Activated CD4-positive, alpha-beta T cell treated with anti-CD3 and anti-CD28 coated beads, Interleukin-2, Interleukin-6, amounts not matched to agents 100 ng/mL and 50 ng/mL, durations not matched to agents 16 hours and 8 hours (primary cell): ENCODE measurements at places on chromosomes 5 and 9.

- DNase-seq, result no peak
Observed at GRCh38 chr9:87269296-87270176, 228.1 kb upstream of the DAPK1 start.

- no peak for DNase-seq
Observed at GRCh38 chr9:123784518-123784917, 145.4 kb downstream of the DENND1A start.

- DNase-seq, result peak; percentile 34
Observed at GRCh38 chr9:127589955-127590370, 22.1 kb upstream of the STXBP1 start.

DNA sequence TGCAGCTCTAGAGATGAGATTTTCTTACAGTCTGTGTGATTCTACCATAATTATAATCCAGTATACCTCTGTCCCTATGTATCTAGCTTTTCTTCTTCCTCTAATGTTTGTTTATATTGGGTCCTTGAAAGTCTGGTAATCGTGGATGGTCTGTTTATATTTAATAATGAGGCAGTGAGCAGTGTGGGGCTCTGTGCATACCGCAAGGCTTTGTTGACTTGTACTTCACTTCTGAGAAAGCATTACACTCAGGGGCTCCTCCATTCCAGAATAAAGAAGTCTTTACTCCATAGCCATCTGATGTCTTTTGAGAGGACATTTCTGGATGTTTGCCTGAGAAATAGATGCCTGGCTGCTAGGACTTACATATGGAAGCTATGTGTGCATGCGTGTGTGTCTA is 4.5 kb upstream of the MPDZ start:
- DNase-seq, result no peak

DNA sequence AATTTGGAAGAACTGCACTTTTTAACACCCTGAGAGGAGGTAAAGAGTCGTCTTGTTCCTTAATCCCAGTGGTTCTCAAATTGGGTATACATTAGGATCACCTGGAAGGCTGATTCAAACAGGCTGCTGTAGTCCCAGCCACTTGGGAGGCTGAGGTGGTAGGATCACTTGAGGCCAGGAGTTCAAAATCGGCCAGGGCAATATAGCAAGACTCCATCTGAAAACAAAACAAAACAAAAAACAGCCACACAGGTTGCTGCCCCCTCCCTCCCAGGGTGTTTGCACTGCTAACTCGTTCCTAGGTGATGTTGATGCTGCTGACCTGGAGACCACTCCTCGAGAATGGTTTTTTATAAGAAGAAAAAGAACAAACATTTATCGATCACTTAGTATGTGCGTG is 1.5 kb upstream of the TBC1D9B start:
- no peak for DNase-seq

GRCh38 chr5:24222876-24223275 is 421.9 kb downstream of the CDH10 start:
- DNase-seq, result no peak

- DNase-seq, result no peak
Observed at GRCh38 chr5:145178641-145179523, 656.3 kb downstream of the PRELID2 start.

DNA sequence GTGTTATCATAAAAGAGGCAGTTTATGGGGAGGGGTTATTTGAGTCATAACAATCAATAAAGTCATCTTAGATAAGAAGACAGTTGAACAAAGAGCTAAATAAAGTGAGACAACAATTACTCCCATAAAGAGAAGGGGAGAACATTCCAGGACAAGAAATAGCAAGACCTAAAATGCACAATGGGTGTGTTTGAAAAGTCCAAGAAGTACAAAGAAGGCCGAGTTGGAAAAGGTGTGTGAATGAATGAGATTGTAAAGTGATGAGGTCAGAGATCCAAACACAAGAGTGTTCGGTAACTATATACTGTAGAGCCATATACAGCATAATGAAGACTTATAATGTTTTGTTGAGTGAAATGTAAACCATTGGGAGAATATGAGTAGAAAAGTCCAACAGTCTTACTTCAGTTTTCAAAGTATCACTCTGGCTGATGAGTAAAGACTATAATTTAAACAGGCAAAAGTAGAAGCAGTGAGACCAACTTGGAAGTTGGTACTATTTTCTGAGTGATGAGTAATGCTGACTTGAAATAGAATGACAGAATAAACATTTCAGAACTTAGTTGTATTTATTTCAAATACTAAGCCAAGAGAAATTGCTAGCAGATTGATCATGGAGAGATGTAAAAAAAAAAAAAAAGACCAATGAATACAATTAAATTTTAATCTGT is 868.7 kb upstream of the CDH9 start:
- DNase-seq, result no peak

DNA sequence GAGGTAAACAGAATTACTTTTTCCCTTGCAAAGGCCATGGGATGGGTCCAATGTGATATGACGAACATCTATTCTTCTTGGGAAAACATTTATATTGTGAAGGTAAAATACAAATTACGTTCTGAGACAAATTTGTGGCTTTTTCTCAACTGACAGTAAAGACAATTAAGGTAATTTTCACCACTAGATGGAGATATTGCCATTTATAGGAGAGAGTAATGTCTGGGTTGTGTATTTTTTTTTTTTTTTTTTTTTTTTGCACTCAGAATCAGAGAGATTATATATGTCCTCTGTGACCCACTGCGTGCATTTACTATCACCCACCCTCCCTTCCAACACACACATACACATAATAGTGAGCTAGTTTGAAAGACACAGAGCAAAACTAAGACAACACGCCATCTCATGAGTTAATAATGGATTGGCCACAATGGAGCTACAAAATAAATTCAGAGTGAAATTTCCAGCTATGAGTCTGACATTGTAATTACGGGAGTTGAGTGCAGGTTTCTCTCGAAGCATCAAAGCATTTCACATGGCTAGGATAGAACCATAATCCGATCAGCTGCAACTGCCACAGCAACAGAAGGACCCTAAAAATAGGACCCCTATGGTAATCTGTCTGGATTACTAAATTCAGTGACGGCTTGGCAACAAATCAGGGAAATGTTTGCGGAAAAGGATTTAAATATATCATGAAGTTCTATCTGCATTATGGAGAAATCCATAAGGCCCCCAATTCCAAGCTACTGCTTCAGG is 49.2 kb downstream of the ANXA1 start:
- DNase-seq, result peak; percentile 49

DNA sequence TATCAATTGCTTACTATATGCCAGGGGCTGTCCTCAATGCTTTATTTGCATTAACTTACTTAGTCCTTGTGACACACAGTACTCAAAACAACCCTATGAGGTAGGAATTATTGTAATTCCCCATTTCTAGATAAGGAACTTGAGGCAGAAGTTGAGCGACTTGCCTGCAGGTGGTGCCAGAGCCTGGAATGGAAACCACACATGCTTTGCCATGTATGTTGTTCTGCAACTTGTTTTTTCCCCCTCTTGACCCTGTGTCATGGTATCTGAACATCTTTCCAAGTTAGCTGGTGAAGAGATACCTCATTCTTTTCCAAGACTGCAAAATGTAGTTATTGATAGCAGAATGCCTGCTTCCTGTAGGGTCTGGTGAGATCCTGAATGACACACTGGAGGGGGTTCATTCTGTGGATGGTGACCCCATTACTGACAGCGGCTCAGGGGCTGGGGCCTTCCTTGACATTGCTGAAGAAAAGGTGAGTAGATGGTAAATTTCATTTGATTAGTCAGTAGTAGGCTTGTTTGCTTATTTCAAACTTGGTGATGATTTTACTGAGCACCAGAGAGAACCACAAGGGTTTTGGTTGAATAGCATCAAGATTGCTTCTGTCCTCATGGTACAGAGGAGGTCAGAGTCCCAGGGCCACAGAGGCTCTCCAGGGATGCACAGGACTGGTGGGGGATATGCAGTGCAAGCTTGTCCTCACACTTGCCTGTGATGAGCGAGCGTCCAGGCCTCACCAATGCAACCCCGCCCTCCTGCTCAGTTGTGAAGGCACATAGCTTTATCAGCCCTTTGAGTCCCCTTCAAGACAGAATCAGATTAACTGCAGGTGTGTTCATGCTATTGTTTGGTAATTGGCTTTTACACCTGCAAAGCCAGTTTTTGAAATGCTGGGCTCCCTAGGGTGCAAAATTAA is 57.0 kb downstream of the COL15A1 start:
- DNase-seq, result peak; percentile 58

GRCh38 chr5:142669477-142669876 is 16.4 kb downstream of the FGF1 start:
- no peak for DNase-seq

DNA sequence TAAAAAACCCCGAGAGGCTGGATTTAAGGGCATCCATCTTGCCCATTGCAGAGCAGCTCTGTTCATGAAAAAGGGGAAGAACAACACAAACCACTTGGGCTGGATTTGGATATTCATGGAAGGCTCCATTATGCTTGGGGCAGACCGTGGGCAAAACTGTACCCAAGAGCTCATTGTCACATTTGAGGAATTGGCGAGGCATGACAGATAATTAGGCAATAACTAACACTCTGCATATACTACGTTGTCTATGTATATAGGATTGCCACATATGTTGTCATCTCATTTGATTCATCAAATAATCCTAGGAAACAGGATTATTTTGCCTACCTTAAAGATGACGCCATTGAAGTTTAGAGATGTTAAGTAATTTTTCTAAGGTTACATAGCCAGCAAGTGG is 255.4 kb downstream of the SMARCA2 start:
- no peak for DNase-seq

GRCh38 chr9:14731294-14731981 is 8.9 kb upstream of the CER1 start:
- no peak for DNase-seq

GRCh38 chr5:80934751-80935150 is 25.4 kb upstream of the RASGRF2 start:
- no peak for DNase-seq

- DNase-seq, result no peak
Observed at GRCh38 chr5:167967494-167968177, 323.8 kb upstream of the WWC1 start.

GRCh38 chr5:177539411-177539810 is 15.0 kb downstream of the FAM193B start:
- DNase-seq, result no peak

DNA sequence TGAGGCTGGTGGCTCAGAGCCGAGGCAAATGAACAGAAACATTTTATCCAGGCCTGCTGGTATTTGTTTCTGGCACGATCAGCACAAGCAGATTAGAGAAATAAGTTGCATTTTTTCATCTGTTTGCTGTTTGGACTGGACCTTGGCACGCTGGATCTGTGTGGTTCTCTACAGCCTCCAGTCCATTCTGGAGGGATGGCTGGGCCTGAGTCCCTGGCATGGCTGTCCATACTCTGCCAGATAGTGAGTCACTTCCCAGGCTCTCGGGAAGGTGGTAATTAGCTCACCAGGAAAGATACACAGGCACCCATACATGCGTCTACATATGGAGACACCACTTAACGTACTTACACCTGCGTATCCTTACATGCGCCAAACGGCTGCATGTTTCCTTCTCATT is 78.6 kb downstream of the SPRY4 start:
- no peak for DNase-seq

DNA sequence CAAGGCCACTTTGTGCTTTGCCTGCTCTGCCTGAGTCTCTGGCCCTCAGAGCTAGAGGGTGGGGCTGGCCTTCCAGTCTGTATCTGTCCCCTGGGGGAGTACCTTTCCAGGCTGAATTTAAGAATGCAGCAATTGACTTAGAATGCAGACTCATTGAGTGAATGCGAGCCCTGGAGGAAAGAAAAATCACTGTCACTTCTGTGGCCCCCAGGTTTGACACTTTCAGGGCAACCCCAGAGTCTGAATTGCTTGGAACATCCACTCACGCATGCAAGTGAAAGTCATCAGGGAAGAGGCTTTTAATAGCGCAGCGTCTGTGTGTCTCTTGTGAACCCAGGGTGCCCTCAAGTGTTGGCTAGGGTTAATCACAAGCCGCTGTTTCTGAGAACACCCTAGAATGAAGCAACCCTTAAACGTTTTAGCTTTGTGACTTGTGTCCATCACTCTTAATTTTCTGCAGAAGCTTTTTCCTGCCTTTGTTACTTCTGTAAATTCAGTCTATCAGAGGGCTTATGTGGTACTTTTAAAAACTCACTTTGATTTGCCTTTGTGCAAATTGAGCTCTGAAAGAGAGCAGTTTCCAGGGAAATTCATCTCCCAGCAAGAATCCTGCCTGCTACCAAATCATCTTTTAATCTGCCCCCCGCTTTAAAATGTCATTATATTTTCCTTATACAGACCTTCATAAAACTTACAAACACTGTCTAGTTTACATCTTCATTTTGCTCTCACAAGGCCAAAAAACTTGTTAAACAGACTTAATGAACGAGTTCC is 146.8 kb upstream of the IQGAP2 start:
- DNase-seq, result peak; percentile 80

DNA sequence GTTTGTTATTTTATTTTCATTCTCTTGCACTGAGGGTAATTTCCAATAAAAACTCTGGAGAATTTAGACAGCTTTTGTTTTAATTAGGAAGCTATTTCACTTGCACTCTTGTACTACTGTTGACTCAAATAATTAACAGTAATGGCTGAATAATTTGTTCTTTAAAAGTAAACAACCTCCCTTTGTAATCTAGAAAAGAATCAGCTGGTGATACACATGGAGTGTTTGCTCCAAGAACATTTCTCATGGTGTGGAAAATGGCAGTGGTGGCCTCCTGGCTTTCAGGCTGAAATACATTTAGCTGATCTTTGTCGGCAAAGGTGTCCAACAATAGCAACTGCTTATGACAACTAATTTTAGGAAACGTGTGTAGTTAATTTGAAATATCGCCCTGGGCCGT is 129.4 kb downstream of the C9orf152 start:
- no peak for DNase-seq

- no peak for DNase-seq
Observed at GRCh38 chr9:130635721-130636647, 28.4 kb upstream of the PRDM12 start.

GRCh38 chr5:39021413-39021812 is 52.8 kb downstream of the RICTOR start:
- DNase-seq, result no peak
